Mucosa of gallbladder (tissue), 1 donor: ENCODE measurements at places on chromosomes 4 and X.

DNA sequence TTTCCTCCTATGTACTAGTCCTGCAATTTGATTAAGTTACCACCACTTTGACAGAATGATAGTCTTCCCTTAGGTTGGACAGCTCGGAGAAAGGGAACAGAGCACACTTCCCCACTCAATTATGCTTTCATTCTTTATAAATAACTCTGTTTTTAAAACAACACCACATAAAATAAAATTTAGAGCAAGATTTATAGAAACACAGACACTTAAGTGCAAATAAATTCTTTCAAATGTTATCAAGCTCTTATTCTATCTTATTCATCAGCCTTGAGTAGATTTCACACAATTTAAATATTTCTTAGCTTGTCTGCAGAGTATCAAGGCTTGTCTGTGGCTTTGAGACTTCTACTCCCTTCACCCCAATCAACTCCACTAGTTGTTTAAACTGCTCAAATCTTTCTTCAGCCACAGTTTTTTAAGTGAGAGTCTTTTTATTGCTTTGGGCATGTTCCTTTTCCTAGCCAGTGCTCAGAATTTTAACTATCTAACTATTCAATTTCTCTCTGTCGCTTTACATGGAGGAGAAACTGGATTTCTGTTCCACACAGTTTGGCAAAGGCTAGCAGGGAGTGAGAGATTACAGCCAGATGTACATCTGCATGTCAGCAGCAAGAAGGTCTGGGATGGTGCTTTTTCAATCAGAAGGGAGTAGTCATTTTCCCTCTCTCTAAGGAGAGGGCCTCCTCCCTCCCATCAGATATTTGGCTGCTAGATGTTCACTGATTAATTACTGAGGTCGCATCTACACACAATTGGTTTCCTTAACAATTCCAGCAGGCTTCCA, 53.1 kb upstream of the PLAC1 start:
- no peak for DNase-seq

GRCh38 chr4:90419124-90419711, 292.0 kb downstream of the CCSER1 start:
- no peak for DNase-seq

- DNase-seq: no peak
Observed at GRCh38 chrX:102610905-102611304, 11.6 kb downstream of the ARMCX5 start.

- DNase-seq: no peak
Observed at GRCh38 chr4:10007436-10007740, 13.9 kb downstream of the SLC2A9 start.
